ENCODE measurements at places on chromosomes 6 and 20.

GRCh38 chr20:2460752-2461424 lies 9.7 kb downstream of the SNRPB start:
- DNase-seq = no peak

GRCh38 chr6:128350416-128351254 lies 169.8 kb downstream of the PTPRK start:
- no peak for DNase-seq

- no peak for DNase-seq
Observed at GRCh38 chr6:127812985-127813698, 87.7 kb downstream of the THEMIS start.

DNA sequence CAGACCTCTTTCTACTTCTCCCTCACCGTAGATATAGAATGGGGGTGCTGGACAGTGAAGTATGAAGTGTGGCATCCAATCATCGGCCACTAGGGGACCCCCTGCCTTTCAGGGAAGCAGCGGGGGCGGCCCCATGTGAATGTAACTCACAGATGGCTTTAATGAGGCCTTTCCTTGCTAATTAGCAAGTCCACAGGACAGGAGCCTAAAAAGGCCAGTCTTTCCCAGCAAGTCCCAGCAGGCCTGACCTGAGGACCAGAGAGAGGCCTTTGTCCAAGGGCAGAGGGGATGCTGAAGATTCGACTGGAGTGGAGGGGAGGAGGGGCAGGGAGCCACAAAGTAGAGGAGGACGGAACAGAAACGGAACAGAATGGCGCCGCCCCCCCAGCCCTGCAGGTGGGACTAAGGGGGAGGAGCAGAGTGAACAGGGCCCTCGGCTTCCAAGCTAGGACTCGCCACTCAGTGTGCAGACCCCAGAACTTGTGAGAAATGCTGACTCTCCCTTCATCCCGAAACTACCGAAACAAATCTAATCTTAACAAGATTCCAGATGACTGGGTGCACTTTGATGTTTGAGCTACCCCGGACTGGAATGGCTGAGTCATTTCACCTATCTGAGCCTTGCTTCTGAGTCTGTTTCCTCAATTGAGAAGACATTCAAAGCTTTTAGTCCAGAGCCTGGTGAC lies 5.8 kb downstream of the C6orf132 start:
- no peak for DNase-seq

DNA sequence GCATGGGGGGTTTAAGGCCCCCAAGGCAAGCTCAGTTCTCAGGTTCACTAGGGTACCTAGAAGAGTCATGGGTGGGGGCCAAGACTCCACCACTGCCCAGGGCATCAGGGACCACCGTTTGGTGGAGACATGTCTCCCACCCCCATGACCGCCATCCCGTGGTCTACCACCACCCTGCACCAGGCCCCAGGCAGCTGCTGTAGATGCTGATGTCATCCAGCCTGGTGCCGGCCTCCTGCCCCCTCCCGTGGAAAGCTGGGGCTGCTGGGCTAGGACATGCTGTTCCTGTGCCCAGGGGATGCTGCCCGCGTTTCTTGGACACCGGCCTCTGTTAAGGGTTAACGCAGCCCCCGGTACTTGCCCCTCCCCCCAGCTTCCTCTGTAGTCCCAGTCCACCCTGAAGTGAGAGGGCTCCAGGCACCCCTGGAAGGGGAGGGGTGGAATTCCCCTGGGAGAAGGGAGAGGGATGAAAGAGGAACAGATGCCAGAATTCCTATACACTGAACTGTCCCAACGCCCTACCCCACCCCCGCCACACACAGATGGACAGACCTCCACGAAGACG lies 587 bp downstream of the IP6K3 start:
- peak; percentile 64 for DNase-seq

- no peak for DNase-seq
Observed at GRCh38 chr20:16082051-16082550, 491.1 kb downstream of the KIF16B start.

DNA sequence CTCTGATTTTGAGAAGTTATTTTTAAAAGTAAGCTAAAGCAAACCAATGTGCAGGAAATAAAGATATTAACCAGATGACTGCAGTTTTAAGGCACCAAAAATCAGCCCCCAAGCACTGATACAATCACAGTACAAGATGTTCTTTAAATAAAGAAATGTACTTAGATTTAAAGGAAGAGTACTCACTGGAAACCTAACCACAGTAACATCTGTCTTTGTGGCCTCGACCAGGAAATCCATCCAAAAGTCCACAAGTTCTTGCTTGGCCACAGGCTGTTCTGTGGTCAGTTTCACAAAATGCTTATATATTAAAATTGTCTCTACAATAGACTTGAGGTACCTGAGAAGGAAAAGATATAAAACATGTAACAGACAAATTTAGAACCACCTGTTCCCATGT lies 105.9 kb upstream of the MAP7 start:
- DNase-seq = no peak

- no peak for DNase-seq
Observed at GRCh38 chr6:16518265-16518664, 243.0 kb downstream of the ATXN1 start.

DNA sequence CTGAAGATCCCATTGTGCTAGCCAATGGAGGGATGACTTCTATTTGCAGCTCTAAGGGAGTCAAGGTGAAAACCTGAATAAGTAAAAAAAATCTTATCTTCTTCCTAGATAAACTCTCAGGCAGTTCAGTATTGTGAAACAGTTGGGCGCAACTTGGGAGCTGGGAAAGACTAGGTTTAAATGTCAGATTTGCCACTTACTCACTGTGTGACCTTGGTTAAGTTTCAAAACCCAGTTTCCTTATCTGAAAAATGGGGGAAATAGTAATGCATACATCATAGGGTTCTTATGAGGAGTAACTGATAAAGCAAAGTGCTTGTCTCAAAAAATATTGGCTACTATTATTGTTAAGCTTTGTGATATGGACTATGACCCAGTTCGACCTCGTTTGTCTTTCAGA lies 88.8 kb downstream of the CD83 start:
- no peak for DNase-seq

DNA sequence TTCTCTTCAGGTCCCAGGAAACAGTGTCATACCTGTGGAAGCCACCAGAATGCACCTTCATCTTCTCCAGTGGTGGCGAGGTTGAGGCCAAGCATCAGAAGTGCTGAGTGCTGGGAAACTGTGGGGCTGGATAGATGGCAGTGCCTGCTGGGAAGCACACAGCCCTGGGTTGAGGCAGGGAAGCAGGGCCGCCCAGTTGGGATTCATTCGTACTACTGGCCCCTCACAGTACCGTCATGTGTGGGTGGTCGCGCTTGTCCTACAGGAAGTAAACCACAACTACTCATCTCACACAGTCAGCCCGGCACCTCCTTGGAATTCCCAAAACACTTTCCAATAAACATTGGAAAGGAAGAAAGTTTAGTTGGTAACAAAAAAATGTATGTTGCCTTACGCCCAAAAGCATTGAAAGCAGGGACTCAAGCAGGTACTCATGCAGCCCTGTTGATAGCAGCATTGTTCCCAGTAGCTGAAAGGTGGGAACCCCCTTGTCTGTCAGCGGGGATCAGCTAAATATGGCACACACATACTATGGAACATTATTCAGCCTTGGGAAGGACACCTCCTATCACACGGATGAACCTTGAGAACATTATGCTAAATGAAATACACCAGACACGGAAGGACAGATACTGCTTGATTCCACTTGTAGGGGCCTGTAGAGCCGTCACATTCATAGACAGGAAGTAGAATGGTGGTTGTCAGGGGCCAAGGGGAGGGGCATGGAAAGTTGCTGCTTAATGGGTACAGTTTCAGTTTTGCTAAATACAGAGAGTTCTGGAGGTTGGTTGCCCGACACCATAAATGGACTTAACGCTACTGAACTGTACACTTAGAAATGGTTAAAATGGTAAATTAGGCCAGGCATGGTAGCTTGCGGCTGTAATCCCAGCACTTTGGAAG lies 162.7 kb downstream of the MTHFD1L start:
- DNase-seq = no peak

- DNase-seq = no peak
Observed at GRCh38 chr6:166179704-166180103, 12.1 kb upstream of the TBXT start.

- DNase-seq = no peak
Observed at GRCh38 chr20:64271636-64272035, 16.1 kb downstream of the PCMTD2 start.

DNA sequence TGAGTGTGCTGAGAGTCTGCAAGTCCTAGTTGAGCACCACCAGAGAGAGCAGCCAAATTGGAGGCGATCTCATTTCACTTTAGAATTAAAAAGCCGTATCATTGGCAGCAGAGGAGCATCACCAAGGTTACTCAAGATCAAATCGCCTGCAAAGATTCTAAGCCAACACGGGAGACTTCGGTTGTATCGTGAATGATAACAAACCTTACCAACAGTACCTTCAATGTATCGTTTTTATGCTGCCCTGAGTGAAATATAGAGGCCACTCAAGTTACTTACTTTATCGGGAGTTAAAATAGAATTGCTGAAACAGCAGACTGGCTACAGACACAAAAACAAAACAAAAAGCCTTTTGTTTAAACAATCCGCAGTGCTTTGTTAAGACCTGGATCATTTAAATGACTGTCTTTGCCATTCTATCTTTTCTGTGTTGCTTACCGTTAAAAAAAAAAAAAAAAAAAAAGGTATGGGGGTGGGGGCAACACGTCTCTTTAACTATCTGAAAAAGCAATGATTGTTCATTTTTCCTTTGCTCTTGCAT lies 14.2 kb downstream of the NHSL1 start:
- no peak for DNase-seq
